Heart left ventricle (tissue), 16 donors: ENCODE measurements at places on chromosomes 12 and 14. TPM values are rescaled to one million over a fixed set of nuclear protein-coding genes. Genes with fewer than 3 reads are reported as not detected.

Gene CPNE6
- total RNA-seq = 0.52 TPM

DNA sequence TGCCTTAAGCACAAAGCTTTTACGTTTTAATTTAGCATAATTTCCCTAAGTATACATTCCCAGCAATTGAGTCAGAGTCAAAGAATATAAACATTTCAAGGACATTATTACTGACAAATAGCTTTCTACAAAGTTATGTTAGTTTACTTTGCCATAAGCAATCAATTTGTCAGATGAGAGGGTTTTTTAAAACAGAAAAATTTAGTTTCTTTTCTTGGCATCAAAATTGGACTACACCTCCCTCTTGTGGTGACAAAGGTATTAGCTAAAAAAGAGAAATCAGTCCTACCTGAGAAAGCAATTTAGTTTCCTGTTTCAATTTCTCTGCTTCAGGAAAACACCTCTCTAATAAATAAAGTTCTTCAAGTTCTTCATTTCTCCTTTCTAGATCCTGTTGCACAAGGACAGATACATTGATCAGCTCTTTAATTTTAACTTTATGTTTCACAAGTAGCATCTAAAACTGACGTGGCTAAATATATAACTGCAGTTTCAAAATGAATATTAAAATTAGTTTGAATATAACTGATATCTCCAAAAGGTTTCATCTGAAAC is 39.9 kb downstream of the DNAI7 start:
- DNase-seq = no peak

DNA sequence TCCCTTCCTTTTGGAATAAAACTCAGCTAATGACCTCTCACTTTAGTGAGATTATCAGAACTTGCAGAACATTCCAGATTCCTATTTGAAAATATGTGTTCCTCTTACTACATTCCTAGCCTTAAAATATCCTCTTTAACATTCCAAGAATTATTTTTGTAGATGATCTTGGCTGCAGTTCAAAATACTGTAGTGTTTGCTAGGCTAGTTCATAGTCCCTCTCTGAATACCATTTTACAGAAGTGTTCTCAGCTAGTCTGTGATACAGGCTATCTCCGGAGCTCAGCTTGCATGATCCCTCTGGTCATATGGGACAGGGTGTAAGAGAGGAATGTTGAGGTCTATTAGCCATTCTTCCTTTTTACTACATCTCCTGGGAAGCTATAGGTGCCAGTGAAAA is 17.6 kb upstream of the GPR33 start:
- no peak for DNase-seq

- DNase-seq = no peak
These were observed 203.4 kb downstream of the TMX1 start for GRCh38 chr14:51443195-51444018.

GRCh38 chr12:80681-81190 is 14.2 kb downstream of the IQSEC3 start:
- no peak for DNase-seq

DNA sequence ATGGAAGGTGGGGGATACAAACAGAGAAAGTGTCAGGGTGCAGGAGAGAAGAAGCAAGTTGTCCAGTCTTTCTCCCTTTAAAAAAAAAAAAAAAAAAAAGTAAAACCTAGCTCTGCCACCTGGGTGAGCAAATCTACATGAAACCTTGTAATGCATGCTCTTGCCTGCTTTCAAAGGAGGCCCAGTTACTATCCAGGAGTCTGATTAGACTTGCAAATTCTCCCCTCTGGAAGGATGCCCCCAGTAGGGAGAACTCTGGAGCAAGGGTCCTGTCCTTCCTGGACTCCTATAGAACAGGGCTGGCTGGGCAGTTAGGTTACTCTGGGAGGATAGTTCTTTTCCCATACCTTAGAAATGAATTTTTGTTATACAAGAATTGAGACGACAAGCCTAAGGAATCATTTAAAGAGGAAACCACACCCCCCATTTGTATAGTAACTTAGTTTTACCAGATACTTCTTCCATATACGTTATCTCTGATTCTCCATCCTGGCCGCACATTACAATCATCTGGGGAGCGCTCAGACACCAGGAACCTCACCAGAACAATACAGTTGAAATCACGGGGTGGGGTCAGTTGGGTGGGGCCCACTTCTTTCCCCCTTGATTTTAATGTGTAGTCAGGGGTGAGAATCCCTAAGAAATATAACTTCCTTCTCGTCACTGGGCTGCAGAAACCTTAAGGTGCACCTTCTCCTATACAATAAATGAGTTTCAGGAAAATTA is 30.5 kb downstream of the RAB35 start:
- DNase-seq = no peak

DNA sequence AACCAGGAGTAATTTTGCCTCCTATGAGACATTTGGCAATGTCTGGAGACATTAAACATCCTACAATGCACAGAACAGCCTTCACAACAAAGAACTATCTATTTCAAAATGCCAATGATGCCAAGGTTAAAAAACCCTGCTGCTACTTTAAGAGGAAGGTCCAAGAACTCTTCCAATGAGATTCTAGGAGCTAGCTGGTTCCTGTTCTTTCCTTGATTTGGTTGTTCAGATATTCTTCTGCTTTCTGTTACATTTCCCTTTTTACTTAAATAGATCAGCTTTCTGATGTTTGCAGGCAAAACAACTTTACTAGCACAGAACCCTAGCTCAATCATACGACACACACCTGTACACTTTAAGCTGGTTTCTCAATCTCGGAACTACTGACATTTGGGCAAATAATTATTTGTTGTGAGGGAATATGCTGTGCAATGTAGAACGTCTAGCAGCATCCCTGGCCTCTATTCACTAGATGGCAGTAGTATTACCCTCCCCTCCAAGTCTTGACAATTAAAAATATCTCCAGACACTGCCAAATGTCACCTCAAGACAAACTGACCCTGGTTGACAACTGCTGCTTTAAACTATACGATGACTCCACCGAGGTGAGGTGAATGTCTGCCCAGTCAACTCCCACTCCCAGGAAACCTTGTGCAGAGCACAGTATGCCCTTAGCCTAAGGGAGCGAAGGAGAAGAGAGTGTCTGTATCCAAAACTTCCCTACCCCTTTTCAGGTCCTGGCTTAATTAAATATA is 4.4 kb downstream of the BLTP3B start:
- DNase-seq = no peak

GRCh38 chr12:24768415-24768814 is 180.5 kb downstream of the BCAT1 start:
- no peak for DNase-seq
